ENCODE measurements at places on chromosomes 16 and 17.

GRCh38 chr17:83054518-83055125 lies 24.8 kb upstream of the METRNL start:
- no peak for DNase-seq

DNA sequence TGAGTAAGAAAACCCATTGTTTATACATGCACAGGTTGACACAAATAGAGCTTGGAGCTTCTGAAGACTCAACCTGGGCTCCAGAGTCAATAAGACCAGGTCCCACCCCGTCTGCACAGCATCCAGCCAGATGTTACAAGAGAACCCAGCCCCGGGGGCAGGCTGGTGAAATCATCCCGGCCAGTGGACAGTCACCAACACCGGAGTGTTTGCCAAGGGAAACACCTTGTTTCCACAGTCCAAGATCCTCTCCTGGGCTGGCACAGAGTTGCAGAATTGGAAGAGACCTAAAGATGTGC lies 90.3 kb downstream of the RAB11FIP4 start:
- DNase-seq, result no peak

DNA sequence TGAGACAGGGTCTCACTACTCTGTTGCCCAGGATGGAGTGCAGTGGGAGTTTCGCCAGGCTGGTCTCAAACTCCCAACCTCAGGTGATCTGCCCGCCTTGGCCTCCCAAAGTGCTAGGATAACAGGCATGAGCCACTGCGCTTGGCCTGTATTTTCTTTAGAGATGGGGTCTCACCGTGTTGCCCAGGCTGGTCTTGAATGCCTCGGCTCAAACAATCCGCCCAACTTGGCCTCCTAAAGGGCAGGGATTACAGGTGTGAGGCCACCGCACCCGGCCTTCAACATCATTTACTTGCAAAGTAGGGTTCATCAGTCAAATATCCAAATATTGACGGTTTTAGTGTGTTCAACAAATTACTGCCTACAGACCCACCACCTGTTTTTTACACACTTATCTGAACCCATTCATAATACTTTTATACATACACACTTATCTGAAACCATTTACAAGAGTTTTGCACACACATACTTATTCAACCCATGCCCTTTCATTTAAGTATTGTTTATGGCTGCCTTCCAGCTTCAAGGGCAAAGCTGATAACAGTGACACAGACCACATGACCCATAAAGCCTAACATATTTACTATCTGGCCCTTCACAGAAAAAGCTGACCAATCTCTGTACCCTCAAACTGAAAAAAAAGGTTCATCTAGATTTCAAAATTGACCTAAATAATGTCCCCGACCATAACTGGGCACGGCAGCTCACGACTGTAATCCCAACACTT lies 11.9 kb downstream of the TMEM170A start:
- DNase-seq, result no peak

GRCh38 chr16:81659249-81659648 lies 119.8 kb upstream of the PLCG2 start:
- DNase-seq, result no peak

GRCh38 chr17:80319262-80319998 lies 58.8 kb downstream of the RNF213 start:
- DNase-seq, result no peak

- DNase-seq, result no peak
Observed at GRCh38 chr16:87061243-87061920, 255.8 kb downstream of the C16orf95 start.

- DNase-seq, result no peak
Observed at GRCh38 chr16:3999479-4000325, 116.5 kb downstream of the ADCY9 start.

GRCh38 chr16:46573008-46573833 lies 48.0 kb downstream of the SHCBP1 start:
- no peak for DNase-seq

GRCh38 chr17:10739386-10739785 lies 9.6 kb upstream of the TMEM220 start:
- DNase-seq, result no peak

DNA sequence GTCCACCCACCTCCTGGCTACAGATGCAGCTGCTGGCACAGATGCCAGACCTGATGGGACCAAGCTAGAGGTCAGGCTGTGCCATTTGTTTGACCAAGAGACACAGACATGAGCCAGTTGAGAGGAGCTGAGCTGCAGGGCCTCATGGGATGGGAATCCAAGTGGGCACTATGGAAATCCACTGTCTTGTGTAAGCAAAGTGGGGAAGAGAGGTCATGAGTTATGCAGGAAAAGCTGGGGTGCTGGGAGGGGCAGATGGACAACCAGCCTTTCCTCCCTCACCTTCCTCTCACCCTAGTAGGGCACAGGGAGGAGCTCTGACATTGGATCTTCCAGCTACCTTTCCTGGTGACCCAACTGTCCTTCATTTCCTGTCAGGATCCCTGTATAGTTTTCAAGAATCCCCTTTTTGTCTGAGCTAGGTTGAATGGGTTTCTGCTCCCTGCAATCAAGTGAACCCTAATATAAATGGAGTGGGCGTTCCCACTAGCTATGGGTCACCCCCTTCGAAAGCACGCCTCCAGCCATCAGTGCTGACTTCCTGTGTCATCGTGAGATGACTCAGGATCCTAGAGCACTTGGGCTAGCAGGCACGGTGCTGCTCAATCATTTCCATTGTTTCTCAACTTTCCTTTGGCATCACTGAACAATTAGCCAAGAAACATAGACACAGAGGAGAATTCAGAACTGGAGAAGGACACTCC lies 13.6 kb downstream of the ATPAF2 start:
- DNase-seq, result no peak

DNA sequence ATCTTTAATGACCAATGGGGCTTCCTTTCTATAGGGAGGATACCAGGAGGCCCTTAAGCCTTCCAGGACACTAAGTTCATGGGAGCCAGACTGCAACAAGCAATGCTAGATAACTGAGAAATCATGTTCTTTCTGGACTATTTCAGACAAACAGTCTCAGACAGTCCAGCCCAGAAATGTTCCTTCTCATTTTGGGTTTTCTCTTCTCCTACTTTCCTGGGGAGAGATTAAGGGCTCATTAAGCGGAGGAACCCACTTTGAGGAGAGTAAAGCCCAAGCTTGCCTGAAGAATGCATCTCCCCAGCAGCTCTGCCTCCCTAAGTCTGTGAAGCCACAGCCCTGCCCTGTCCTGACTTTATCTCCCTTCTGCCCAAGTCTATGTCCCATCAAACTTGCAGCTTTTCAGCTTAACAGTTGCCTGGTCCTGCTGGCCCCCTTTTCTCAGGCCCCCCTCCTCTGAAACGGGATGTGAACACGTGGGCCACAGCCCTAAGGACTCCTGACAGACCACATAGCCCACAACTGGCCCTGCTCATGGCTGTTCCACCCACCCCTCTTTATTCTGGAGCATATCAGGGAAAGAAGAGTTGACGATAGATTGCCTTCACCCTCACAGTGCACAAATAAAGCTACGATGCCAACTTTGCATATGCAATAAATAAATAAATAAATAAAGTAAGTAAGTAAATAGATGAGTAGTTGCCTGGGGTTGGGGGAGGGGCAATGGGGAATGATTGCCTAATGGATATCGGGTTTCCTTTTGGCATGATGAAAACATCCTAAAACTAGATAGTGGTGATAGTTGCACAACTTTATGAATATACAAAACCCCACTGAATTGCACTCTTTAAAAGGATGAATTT lies 111.0 kb downstream of the N4BP1 start:
- peak; percentile 44 for DNase-seq

DNA sequence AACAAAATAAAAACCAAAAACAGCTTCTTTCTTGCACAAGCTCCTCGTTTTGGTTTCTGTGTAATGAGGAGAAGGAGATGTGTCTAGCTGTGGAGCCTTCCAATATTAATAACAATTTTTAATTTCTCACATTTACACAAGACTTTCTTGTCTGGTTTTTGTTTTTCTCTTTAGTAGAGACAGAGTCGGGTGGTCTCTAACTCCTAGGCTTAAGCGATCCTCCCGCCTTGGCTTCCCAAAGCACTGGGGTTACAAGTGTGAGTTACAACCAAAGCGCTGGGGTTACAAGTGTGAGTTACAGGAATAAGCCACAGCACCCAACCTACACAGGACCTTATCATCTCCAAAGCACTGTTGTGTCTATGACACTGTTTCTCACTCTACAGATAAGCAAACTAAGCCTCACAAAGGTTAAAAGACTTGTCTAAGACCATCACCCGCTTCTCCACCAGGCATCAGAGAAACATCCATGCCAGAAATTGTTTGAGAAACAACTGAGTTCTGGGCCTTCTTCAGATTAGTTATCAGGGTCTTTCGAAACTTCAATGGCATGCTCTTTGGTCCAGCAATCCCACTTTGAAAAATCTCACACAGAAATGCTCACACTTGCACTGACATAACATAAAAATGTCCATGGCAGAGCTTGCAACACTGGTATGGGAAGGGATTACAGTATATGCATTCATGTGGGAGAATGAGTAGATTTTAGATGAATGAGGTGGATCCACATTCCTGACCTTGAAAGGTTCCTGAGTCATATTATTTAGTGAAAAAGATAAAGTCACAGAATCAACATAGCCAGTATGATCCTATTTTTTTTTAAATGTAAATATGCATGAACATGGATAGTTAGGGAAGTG lies 3.9 kb downstream of the ABAT start:
- no peak for DNase-seq

GRCh38 chr17:50952013-50952412 lies 85.9 kb upstream of the TOB1 start:
- peak; percentile 61 for DNase-seq

Measured in transverse colon (tissue), 4 donors.